Coronary artery (tissue), 2 donors: ENCODE measurements at places on chromosomes 4 and X.
A peak's percentile ranks its signal among the peaks of the same experiment; 100 is the strongest.

- DNase-seq, result peak; percentile 81
These were observed at the start of gene DCTD for GRCh38 chr4:182917182-182918043. Gene DCTD, minus strand, starts transcription at chr4:182917386. Its CDS starts 1,818 bp downstream, at chr4:182915568.

GRCh38 chr4:148238086-148238485 lies 204.1 kb downstream of the NR3C2 start:
- no peak for DNase-seq

GRCh38 chr4:106893395-106893881 lies 142.7 kb downstream of the DKK2 start:
- no peak for DNase-seq

DNA sequence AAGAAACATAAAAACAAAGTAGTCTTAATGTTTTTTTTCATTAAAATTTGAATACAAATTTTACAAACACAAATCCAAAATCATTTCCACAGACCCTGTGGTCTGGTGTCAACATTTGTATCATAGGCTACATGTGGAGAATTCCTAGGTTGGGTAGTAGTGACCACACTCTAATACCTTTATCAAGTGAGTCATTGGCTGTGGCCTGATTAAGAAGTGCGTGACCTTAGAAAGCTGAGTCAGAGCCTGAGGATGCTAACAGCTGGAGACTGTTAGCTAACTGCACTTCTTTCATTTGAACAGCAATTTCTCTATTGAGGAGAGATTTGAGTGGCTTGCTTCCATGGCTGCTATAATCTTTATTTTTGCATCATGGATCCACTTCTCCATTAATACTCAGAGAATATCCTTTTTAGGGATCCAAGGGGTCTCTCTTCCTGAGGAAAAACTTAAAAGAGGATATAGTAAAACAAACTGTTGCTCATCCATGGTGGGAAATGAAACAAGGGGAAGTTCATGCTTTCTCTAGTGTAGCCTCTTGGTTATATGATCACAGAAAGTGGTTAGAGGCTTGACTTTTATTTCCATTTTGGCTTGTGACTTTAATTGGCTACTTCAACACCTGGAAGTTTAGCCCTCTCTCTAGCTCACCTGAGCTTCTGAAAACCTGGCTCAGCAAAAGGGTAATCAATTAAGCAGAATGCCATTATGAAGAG lies 335.8 kb downstream of the PABPC4L start:
- no peak for DNase-seq

DNA sequence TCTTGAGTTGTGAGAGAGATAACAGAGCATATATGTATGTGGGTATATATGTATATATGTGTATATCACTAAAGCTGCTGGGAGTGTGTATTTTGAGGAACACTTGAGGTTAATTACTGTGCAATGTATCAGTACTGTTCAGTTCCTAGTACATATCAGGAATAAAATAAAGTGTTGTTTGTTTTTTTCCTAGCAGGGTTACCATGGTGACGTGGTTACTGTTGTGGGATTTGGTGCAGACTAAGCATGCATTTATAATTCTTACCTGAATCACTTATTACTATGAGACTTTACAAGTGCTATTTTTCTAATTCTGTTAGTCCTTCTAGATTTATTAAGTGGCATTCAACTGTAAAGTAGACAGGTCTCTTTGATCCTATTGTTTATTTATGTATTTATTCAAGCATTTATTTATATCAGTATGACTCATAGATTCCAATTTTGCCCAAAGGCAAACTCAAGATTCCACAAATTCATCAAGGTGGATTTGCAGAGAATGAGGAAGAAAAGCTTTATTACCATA lies 26.9 kb upstream of the BEX4 start:
- no peak for DNase-seq

DNA sequence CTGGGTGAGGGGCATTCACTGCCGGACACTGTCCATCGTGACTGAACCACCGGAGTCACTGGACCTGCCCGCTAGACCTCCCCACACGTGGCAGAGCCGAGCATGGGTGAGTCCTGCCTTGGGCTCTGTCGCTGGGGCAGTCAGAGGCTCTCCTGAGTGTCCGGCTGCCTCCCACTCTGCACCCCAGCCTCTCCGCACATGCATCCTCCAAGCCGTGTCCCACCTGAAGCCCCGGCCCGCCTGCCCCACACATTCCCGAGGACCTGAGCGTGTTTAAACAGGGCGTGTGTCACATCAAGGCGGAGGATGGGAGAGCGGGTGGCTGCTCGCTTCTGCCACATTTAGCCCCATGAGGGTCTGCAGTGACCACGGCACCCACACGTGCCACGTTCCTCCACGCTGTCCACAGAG lies 4.7 kb downstream of the CPLX1 start:
- DNase-seq, result peak; percentile 64

DNA sequence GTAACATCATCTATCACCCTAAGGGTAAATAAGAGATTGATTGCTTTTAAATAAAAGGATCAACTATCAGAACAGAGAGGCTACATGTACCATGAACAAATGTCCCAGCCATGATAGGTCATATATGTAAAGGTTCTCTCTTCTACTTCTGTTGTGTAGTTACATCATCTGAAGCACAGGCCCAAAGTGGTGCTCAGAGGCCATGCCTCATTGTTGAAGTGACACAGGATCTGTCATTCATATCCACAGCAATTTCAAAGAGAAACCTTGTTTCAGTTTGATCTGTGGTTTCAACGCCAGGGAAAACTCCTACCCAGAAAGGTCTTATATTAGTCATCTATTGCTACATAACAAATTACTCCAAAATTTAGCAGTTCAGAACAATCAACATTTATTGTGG lies 269.2 kb upstream of the MAOA start:
- DNase-seq, result no peak

DNA sequence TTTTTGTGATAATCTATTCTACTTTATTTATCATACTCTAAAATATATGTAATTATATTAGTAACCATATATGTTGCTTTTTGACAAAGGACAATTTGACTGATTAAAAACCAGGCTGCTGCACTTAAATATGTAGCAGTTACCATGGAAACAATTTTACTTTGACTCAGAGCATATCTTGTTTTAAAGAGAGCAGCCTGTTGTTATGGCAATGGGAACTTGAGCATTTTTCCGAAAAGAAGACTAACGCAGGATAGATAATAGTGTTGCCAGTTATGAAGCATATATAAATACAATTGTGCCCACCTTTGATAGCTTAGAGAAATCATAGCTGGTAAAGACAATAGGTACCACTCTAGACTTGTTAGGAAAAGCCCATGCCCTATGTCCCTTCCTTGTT lies 283.0 kb downstream of the GASK1B start:
- DNase-seq, result no peak

- DNase-seq, result no peak
These were observed 4.5 kb downstream of the RAPGEF2 start for GRCh38 chr4:159107203-159107925.

GRCh38 chrX:19735244-19735643 lies 152.2 kb downstream of the SH3KBP1 start:
- DNase-seq, result no peak

DNA sequence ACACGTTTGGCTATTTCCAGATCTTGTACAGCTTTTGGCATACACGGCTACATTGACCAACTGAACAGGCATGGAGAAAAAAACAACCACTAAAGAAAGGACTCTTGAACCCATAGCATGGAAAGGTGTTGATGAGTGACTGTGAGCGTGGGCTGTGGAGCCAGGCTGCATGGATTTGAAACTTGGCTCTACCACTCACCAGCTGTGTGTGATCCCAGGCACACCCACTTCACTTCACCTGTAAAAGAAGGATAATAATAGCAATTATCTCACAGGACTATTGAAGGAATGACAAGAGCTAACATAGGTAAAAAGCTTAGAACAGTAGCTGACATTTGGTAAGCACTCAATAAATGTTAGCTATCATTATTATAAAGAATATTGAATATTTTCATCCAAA lies 301.7 kb upstream of the CPEB2 start:
- DNase-seq, result no peak

GRCh38 chrX:154307202-154307601 lies 11.6 kb downstream of the TKTL1 start:
- DNase-seq, result no peak

- no peak for DNase-seq
These were observed 7.8 kb downstream of the YIPF6 start for GRCh38 chrX:68506649-68507048.

DNA sequence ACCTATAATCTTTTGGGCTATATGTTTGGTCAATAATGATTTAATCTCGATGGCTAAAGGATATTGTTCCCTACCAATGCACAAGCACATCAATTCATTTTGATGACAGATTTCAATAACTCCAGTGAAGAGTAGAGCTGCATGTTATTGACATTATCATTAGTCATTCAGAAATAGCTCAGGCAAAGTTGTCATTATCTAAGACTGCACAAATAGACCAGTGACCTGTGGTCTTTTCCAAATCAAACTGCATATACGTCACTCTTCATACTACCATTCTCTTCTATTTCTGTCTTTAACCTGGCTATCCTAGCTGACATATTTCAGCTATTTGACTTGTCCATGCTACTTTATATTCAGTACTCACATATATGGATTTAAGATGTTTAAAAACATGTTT lies 1050.8 kb downstream of the C4orf33 start:
- no peak for DNase-seq

- no peak for DNase-seq
These were observed 54.0 kb upstream of the UGT2B15 start for GRCh38 chr4:68724426-68724825.

- no peak for DNase-seq
These were observed 205.3 kb upstream of the GEMIN8 start for GRCh38 chrX:14235004-14235403.

- DNase-seq, result no peak
These were observed 4.1 kb downstream of the TMEM271 start for GRCh38 chr4:571838-572572.

DNA sequence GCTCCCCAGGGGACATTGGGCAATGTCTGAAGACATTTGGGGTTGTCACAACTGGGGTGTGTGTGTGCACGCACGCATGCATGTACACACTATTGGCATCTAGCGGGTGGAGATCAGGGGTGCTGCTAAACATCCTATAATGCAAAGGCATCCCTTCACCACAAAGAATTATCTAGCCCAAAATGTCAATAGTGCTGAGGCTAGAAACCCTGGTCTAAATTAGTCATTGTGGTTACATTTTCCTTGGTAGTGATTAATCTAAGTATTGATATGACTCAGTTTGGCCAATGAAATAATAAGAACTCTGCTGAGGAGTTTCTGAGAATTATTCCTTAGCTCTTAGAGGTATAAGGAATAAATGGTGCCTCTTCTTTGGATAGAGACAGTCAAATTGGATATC lies 200.2 kb downstream of the CLCN4 start:
- no peak for DNase-seq

DNA sequence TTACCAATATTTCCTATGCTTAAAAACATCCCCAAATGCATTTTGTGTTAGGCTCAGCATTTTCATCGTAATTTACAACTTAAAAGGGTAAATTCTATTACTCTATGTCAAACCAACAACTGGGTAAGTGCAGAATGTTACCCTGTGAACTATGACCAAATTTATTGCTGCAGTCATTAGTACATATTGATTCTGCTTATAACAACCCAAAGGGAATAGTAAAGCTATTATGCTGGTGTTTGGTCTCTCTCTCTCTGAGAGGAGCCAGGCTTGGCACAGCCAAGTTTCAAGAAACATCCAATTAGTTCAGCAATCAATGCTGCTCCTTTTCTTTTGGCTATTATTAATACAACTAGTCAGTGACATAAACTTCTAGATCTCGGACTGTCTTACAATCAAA lies 747.7 kb downstream of the CENPC start:
- DNase-seq, result no peak

GRCh38 chr4:88964450-88964849 lies 92.5 kb downstream of the FAM13A start:
- DNase-seq, result no peak

- no peak for DNase-seq
These were observed 150.5 kb upstream of the RXFP1 start for GRCh38 chr4:158371158-158371557.

DNA sequence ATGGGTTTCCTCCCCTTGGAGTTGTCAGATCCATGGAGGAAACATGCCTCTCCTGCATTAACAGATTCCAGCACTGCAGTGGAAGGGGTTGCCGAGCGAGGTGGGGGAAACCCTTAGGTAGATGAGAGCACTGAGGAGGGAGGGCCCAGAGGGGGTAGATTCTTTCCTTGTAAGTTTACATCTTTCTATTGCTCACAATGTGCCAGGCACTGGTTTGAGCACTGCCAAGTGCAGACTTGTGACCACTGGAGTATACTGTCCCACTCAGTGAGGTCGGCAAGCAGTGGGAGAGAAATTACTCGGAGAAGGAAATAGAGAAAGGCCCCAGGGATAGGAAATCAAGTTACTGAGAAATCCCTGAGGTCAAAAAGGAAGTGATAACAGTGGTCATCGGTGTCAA lies 27.8 kb upstream of the TMEM154 start:
- no peak for DNase-seq

GRCh38 chrX:15336023-15336413 lies 695 bp upstream of the PIGA start:
- no peak for DNase-seq

- peak; percentile 100 for DNase-seq
These were observed at the start of gene RELL1 for GRCh38 chr4:37686373-37687193. Gene RELL1, minus strand, starts transcription at chr4:37686376. Its CDS starts 89 bp downstream, at chr4:37686287.

- DNase-seq, result no peak
These were observed 270.5 kb upstream of the ARSJ start for GRCh38 chr4:114249976-114250375.

GRCh38 chrX:12463052-12463451 lies 324.8 kb downstream of the FRMPD4 start:
- no peak for DNase-seq

DNA sequence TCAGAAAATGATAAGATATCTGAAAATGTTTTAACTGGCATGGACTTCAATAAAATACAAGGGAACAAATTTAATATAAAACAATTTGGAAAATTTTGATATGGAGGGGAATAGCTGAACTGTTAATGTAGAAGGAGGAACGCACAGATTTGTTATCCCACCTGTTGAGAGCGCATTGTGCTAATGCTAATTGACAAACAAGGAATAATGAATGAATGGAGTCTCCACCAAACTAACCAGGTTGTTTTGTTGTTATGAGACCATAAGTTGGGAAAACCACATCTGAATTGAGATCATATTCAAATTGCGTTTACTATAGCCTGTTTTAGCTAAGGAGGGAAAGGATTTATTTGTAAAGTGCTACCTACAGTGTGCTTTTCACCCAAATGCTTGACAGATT lies 195.6 kb downstream of the ADGRL3 start:
- no peak for DNase-seq

- DNase-seq, result no peak
These were observed 15.4 kb downstream of the ANXA3 start for GRCh38 chr4:78566834-78567499.

GRCh38 chrX:139554376-139554775 lies 23.8 kb downstream of the F9 start:
- no peak for DNase-seq

GRCh38 chr4:85798012-85798770 lies 323.2 kb downstream of the ARHGAP24 start:
- no peak for DNase-seq

GRCh38 chrX:123085311-123085940 lies 98.7 kb upstream of the GRIA3 start:
- no peak for DNase-seq

DNA sequence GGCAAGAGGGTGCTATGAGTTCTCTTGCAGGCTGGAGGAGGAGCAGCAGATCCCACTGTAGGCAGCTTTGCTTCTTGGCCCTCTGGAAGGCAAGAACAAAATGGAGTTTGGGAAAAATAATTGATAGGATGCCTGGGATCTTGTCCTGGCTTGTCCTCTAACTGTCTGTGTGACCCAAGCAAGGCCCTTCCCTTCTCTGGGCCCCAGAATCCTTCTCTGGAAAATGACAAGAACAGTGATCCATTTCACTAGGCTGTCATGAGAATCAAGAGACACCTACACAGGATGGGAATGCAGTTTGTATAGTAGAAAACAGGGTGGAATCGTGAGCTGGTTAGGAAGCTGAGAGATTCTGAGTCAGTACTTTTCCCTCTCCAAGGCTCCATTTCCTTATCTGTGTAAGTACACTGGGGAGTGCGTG lies 133.3 kb downstream of the PJA1 start:
- no peak for DNase-seq
